Esophagus mucosa (tissue), 1 donor: ENCODE measurements at places on chromosomes 16 and 17. TPM values are rescaled to one million over a fixed set of nuclear protein-coding genes. Genes with fewer than 3 reads are reported as not detected.

- no peak for ATAC-seq
Measured at GRCh38 chr16:85931596-85932402, 32.8 kb downstream of the IRF8 start.

SBK1 gene
- 0.52 TPM for total RNA-seq

DNA sequence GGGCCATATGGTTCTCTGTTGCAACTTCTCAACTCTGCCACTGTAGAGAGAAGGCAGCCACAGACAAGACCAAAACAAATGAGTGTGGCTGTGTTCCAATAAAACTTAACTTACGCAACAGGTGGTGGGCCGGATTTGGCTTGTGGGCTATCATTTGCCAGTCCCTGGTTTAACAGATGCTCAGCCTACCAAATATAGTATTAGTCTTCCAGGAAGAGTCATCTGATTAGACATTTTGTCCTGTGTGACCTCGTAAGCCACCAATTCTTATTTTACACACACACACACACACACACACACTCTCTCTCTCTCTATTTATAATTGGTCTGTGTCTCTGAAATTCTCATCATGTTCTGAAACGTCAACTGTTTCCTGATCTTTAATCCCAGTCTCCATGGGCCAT is 245.9 kb downstream of the XYLT1 start:
- ATAC-seq = peak; percentile 40

VAT1L gene
- total RNA-seq = 0.08 TPM

DNA sequence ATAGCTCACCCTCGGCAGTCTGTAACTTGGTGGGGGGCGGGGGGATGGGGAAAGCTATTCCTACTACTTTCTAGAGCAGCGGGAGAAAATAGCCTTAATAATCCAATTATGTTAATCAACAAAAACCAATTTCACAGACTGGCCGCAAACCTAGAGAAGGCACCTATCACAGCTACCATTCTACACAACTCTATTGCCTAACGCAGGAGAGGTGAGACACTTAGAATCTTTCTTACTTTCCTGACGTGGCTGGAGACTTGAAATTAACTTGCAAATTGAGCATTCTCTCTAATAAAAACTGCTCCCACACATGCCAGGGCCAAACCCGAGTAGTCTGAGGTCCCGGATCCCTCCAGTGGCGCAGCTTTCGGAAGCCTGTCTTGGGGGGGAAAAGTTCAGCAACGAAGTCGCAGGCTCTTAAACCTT is 794 bp downstream of the SMG6 start:
- ATAC-seq = peak; percentile 3

ALG1 gene
- 14.7 TPM for total RNA-seq

NPLOC4 gene
- total RNA-seq = 92.8 TPM

CENPN gene
- 17.6 TPM for total RNA-seq

DNA sequence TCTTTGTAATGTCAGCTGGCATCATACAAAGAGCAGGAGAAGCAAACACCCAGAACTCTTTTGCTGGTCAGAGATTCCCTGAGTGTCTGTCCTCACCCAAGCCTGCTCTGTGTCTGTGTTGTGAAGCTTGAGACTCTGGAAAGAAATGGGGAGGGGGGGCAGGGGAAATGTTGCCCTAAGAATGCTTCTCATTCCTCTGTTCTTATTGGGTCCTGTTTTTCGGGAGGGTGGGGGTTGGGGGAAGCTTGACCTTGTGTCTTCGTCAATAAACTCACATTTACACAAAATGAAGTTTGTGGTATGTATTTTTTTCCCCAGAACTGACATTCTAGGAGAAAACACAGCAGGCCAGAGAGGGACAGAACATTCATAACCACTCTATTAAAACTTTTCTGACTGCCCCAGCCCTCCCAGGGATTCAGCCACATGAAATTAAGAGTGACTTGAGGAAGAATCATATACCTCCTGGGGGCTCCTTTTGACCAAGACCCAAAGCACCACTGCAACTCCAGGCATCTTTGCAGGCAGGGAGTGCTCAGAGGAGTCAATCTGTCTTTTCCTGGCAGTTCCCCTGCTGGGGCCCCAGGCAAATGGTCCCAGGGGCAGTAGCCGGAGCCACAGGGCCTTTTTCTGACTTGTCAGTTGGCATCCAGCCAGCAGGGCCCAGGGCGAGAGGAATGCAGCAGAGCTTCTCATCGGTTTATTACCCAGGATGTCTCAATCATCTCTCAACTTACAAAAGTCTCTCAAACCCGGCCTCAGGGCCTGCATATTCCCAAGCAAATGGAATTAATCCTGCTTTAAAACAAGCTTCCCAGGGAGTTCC is 5.1 kb upstream of the RASL10B start:
- no peak for ATAC-seq

KRT9 gene
- total RNA-seq = 0.16 TPM

- ATAC-seq = no peak
Measured at GRCh38 chr16:5012887-5013286, 20.8 kb downstream of the NAGPA start.

CEP95 gene
- total RNA-seq = 16.2 TPM

GRCh38 chr16:30003670-30004423 is 7.0 kb downstream of the DOC2A start:
- ATAC-seq = no peak

GRCh38 chr17:5238333-5238732 is 3.7 kb upstream of the SCIMP start:
- ATAC-seq = no peak

OTOP3 gene
- 14.7 TPM for total RNA-seq

GRCh38 chr16:6317934-6318333 is 1014.7 kb upstream of the RBFOX1 start:
- ATAC-seq = no peak

DNA sequence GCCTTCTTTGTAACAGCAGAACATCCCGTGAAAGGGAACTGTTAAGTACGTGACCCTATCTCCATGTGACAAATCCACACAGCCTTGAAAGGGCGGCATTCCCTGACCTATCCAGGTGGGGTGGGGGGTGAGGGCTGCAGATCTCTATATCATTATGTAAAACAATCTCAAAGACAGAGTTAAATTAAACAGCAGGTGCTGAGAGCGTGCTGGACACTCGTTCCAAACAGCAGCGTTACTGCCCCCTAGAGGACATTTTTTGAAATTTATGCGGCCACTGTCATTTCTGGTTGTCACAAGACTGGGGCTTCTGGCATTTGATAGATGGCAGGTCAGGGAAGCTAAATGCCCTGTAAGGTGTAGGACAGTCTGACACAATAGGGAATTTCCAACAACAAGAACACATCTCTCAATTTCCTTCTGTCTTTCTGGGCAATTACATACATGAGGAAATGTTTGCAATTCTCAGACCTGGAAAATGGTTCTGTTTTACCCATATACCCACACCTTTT is 6.7 kb upstream of the SLC25A39 start:
- ATAC-seq = peak; percentile 6

IL21R gene
- 0.56 TPM for total RNA-seq

DNA sequence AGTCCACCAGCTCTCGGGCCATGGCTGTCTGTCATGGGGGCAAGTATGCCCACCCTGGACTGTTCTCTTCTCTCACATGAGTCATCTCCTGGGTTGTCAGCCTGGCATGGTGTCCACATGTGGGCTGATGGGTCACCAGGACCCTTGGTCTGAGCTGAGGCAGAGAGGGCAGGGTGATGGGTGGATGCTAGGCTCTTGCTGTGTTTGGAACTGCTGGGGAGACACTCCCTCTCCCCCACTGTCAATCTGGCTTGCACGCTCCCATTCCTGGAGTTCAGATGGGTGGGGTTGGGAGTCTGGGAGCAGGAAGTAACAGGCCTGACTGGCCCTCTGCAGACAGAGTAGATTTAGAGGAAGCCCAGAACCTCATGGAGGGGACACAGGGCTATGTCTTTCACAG is 28.9 kb downstream of the KSR1 start:
- peak; percentile 48 for ATAC-seq

GRCh38 chr17:41962111-41962510 is 4.5 kb upstream of the CNP start:
- no peak for ATAC-seq

- ATAC-seq = no peak
Measured at GRCh38 chr16:80142281-80142680, 398.5 kb upstream of the DYNLRB2 start.

GRCh38 chr16:81920498-81920897 is 90.8 kb downstream of the SDR42E1 start:
- no peak for ATAC-seq

- no peak for ATAC-seq
Measured at GRCh38 chr16:7442050-7442449, 109.4 kb downstream of the RBFOX1 start.

DNA sequence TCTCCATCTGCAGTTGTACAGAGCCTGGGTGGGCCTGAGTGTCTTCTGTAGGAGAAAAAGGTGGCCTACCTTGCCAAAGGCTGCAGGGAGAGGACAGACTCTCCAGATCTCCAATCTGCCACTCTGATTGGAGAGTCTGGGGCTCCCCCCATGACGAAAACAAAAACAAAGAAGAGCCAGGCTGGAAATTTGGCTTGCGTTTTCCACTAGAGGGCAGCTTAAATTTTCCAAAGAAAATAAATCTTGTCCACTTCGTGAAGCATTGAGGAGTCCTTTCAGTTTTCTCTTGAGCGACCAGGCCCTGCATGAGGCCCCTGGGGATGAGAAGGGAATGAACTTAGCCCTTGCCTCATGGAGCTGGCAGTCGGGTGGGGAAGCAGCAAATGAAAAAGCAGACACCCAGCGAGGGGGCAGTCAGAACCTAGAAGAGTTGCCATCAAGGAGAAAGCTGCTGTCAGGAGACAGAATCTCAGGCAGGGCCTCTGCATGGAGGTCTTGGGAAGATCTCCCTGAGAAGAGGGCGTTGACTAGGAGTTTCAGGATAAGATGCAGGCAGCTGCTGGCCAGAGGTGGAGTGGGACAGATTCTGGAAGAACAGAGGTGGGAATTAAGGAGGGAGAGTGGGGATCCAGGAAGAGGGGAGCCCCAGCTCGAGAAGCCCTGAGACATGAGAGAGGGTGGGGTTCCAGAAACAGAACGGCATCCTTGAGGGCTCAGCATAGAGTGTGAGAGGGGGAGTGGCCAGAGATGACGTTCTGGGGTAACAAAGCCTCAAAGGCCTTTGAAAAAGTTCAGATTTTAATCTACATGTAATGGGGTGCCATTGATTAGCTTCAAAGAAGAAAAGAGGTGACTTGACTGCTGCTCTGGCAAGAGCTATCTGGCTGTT is 8.4 kb upstream of the SHCBP1 start:
- no peak for ATAC-seq
